ENCODE measurements at places on chromosomes 7 and 10.

DNA sequence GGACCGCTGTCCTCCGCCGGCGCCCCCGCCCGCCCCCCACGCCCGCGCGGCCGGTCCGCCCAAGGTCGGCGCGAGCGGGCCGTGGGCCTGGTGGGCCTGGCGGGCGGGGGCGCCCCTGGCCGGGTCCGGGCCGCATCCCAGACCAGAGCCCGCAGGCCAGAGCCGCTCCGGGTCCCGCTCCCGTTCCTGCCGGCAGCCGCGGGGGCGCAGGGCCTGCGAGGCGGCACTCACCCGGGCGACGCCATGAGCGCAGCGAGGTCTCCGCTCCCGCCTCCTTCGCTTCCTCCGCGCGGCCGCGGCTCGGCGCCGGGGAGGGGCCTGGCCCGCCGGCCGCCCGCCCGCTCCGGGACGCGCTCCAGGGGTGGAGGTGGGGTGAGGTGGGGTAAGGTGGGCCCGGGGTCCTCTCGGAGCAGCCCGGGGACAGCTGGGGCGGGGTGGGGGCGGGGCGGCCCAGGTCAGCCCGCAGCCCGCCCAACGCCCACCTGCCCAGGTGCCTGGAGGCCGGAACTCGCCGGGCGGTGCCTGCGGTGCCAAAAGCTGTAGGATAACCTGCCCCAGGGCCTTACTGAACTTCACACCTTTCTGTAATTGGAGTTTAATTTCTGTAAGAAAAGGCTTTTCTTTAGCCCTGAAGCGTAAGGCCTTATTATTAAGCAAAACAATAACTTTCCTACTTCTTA lies at the start of gene URGCP:
Gene URGCP, minus strand, starts transcription at position 266 of the 680 bp plus-strand sequence. Its CDS starts 21 bp downstream, at position 245.
- peak; percentile 38 for DNase-seq

DNA sequence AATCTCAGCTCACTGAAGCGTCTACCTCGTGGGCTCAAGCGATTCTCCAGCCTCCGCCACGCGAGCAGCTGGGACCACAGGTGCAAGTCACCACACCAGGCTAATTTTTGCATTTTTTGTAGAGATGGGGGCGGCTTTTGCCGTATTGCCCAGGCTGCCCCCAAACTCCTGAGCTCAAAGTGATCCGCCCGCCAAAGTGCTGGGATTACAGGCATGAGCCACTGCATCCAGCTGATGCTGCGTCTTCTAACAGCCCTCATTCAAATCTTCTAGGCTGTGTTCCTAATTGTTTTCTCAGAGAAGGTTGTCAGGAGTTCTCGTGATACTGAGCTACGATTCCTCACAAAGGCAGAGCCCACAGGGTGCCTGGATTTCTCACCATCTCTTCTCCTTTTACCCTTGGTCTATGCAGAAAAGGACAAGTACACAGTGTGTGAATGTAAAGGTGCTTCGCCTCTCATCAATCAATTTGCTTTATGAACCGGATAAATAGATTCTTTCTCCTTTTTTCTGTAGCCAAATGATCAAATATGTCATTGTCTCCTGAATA lies 247.3 kb upstream of the PTN start:
- no peak for DNase-seq

- DNase-seq = peak; percentile 16
Observed at GRCh38 chr7:34762764-34763163, 104.7 kb downstream of the NPSR1 start.

GRCh38 chr10:50853557-50853956 lies 31.9 kb downstream of the A1CF start:
- no peak for DNase-seq

- no peak for DNase-seq
Observed at GRCh38 chr7:105087981-105088380, 74.0 kb downstream of the KMT2E start.

DNA sequence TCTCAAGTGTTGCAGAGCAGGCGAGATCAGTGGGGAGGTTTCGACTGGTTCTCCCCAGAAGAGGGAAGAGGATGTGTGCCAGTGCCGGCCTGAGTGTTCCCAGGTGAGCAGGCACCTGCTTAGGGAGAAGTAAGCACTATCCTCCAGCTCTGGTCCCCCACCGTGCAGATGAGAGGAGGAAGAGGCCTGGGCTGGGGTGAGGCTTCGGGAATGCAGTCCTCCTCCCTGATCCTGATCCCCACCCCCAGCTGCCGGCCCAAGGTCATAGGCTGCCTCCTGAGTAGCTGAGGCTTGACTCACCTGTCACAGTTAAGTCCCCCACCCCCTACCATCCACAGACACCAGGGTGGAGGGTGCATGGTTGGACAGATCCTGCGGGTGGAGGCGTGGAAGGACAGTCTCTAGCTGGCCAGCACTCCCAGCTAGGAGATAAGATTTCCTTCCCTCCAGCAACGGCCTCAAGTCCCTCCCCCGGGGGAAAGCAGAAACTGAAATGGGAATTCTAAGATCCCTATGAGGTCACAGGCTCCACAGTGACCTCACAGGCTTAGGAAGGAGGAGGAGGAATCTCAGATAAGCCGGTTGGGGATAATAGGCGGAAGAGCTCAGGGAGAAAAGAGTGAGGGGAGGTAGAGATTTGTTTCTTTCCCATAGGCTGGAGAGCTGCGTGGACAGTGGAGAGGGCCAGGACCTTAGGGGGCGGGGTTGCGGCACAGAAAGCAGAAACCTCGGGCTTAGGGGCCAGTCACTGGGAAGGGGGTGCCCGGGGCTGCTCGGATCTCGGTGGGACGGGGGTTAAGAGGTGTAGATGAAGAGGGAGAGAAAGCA lies 1.0 kb downstream of the LRCH4 start:
- peak; percentile 98 for DNase-seq

DNA sequence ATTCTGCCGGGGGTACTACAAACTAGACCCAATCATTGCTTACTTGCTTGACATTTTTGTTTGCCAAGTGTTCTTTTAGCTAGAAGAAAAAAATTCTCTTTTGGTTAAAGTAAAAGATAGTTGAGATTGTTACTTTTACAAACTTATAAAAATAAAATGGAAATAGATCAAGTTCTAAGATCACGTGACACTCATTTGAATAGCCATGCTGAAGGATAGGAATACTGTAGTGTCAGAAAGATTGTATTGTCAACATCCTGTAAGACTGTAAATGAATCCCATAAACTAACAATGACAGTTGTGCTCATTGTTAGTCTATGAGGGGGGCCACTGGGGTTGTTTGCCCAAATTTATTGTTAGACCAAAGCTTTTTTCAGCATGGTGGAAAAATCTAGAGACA lies 10.5 kb downstream of the NRG3 start:
- DNase-seq = no peak

GRCh38 chr10:30027057-30028005 lies 32.1 kb downstream of the JCAD start:
- no peak for DNase-seq

DNA sequence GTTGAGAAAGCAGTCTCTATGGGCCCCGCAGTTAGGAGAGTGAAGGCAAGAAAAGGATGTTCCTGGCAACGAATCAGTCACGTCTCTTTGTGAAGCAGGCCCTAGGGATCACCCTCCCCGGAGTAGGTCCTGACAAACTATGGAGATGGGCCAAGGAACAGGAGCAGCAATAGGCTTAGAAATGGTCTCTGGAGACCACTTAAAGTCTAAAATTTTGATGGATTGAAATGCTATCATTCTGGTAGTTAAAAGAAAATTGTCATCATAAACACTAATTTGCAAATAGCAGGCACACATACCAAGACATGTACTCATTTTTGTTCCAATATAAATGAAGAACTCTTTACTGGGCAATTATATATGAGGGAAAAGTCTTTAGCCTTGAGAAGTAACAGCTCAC lies 123.5 kb downstream of the ITGB8 start:
- no peak for DNase-seq

- no peak for DNase-seq
Observed at GRCh38 chr7:6423942-6424701, 23.6 kb downstream of the DAGLB start.

- DNase-seq = peak; percentile 82
Observed at GRCh38 chr10:70145666-70146488, 623 bp downstream of the TYSND1 start.

- peak; percentile 5 for DNase-seq
Observed at GRCh38 chr10:43287056-43288007, 20.5 kb upstream of the RASGEF1A start.

DNA sequence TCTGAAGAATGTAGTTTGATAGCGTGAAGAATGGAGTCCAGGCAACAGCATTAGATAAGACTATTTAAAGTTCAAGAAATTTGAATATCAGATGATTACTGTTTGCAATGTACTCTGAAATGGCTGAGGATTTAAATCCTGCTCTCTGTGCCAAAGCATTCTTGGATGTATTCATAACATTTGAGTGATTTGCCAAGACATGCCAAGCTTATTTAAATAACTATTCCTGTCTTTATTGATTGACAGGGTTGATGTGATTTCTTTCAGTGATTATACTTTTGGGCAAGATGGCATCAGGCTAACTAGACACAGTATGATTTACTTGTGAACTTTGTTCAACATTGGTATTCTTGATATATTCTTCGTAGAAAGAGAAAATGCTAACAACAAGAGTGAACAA lies 168.7 kb downstream of the GNAI1 start:
- DNase-seq = no peak

- no peak for DNase-seq
Observed at GRCh38 chr7:26083113-26083512, 68.9 kb upstream of the NFE2L3 start.

DNA sequence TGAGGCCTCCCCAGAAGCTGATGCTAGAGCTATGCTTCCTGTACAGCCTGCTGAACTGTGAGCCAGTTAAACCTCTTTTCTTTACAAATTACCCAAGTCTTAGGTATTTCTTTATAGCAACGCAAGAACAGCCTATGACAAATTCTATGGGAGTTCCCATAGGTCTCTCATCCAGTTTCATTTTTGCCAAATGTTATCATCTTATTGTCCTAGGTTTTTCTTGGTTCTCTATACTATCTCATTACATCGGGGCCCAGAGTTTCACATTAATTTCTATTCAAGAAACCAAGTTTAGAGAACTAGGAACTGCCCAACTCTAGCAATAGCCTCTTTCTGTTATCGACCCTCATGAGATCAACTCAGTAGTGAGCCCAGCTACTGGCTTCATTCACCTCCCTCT lies 15.9 kb downstream of the ACTA2 start:
- DNase-seq = no peak

GRCh38 chr7:44853391-44853790 lies 5.5 kb upstream of the H2AZ2 start:
- no peak for DNase-seq
